ENCODE measurements at places on chromosomes 7 and 10.

GRCh38 chr10:105774351-105774750, 1133.3 kb downstream of the SORCS3 start:
- no peak for DNase-seq

- DNase-seq: no peak
Measured at GRCh38 chr10:118220346-118220850, 121.7 kb downstream of the FAM204A start.

DNA sequence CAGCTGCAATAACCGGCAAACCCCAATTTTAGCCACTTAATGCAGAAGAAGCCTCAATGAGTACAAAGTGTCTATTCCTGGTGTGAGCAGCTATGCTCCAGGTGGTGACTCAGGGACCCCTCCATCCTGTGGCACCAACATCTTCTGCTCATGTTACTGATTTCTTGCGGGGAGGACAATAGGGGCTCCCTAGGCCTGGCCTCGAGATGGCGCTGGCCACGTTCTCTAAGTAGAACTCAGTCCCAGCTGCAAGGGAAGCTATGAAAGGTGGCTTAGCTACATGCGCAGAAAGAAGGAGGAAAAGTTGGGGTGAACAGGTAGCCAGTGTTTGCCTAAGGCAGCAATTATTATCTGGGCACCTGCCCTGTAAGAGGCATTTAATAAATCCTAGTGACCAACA, 6.6 kb downstream of the GJD4 start:
- DNase-seq: no peak

GRCh38 chr10:47445720-47446119, 38.2 kb downstream of the ANXA8 start:
- no peak for DNase-seq

GRCh38 chr10:15035385-15036301, 8.1 kb upstream of the OLAH start:
- DNase-seq: no peak

- no peak for DNase-seq
Measured at GRCh38 chr10:98039690-98040381, 9.4 kb upstream of the CRTAC1 start.

GRCh38 chr10:86260564-86260963, 106.0 kb downstream of the GRID1 start:
- DNase-seq: peak; percentile 36

GRCh38 chr10:19874791-19875190, 58.6 kb downstream of the PLXDC2 start:
- DNase-seq: no peak

- DNase-seq: no peak
Measured at GRCh38 chr10:9302140-9302746, 1247.8 kb downstream of the GATA3 start.

DNA sequence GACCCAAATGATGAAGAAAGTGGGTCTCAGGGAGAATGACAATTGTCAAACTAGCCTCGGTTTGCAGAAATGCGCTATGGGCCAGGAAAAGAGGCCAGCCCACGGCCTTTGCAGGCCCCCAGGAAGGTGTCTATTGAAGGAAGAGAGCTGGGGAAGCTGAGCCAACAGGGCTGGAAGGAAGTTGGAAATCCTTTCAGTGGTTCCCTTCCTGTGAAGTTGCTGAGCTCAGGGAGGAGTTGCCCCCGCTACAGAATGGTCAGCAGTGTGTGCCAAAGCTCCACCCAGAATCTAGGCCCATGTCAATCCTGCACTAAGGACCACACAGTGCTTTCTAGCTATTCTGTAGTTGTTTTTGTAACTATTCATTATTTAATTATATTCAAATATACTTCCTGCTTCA, 91.6 kb upstream of the ANLN start:
- no peak for DNase-seq

GRCh38 chr10:3803927-3804741, 19.1 kb upstream of the KLF6 start:
- DNase-seq: peak; percentile 86

DNA sequence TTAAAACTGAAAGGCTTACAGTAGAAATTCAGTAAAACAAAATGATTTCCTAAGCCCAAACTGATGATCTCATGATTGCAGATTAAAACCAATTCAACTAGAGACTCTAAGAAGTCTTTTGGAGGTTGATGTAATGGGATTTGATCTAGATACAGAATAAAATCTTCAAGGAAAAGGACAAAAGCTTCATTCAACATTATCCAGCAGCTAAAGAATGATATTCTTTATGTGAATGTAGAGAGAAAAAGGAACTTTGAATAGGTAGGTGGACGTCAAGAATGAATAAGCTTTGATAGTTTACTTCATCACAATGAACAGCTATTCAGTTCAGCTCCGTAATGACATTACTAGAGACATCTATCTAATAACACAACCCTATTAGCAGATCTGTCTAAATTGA, 744.4 kb downstream of the PHTF2 start:
- no peak for DNase-seq

- no peak for DNase-seq
Measured at GRCh38 chr10:18229826-18230225, 89.6 kb downstream of the CACNB2 start.

GRCh38 chr7:152587366-152587765, 88.6 kb downstream of the XRCC2 start:
- no peak for DNase-seq

GRCh38 chr7:16637379-16637778, 8.2 kb downstream of the ANKMY2 start:
- no peak for DNase-seq

DNA sequence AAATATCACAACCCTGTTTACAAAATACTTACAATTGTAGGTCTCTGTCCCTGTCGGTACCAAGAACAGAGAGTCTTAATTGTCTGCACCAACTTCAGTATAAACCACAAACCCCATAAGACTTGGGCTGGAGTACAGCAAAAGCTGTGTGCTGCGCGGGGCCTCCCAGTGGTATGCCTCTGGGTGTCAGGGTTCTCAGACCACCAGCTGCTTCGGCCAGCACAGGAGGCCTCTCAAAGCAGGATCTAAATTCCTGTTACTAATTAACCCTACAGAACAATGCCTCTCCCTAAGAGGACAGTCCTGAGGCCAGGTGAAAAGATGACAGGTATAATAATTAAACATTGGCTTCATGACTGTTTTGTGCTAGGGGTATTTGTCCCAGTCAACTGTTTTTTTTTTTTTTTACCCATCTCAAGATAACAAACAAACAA, 957 bp upstream of the SVIL start:
- DNase-seq: peak; percentile 67
